ENCODE measurements at places on chromosomes 16 and 17.
A peak's percentile ranks its signal among the peaks of the same experiment; 100 is the strongest.

GRCh38 chr16:87580855-87581261 is 21.4 kb upstream of the JPH3 start:
- DNase-seq = no peak

DNA sequence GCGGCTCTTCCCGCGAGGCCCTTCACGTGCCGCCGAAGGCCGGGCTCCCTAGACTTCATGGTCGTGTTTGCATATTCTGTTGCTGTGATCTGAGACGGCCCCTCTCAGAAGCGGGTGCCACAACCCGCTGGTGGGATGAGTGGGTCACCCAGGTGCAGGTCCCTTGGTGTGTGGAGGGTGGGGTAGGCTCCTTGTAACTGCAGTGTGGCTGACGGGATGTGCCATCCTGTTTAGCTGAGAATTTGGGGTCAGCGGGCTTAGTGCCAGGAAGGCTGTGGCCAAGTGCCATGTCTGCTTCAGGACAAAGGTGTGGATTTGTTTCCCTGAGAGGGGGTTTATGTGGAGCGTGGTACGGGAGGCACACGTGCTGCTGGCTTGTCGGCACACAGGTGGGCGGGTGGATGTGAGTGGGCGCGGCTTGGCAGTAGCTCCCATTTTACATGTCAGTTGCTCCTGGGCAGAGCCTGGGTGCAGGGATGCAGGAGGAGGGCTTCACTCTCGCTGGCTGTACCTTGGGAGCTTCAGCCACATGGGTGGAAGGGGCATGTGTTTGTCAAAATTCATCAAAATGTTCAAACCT is 9.2 kb upstream of the WFIKKN1 start:
- DNase-seq = no peak

GRCh38 chr16:50751528-50751927 is 9.6 kb downstream of the CYLD start:
- DNase-seq = no peak

DNA sequence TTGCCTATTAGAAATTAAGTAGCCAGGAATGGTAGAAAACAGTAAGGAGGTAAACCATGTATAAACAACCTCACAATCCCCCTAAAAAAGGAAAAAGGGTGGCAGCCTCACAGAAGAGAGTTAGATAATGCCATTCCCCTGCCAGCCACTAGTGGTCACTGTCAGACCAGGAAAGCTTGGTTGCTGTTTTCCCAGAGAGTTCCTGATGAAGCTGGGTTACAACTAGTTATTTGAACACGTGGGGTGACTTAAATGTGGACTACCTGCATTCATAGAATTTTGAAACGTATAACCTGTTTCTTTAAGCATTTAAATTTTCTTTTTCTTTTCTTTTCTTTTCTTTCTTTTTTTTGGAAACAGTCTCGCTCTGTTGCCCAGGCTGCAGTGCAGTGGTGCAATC is 5.8 kb downstream of the GPRC5C start:
- DNase-seq = no peak

- DNase-seq = peak; percentile 43
Measured at GRCh38 chr17:78839762-78840529, 668 bp downstream of the USP36 start.

- DNase-seq = peak; percentile 64
Measured at GRCh38 chr17:80260791-80261158, at the start of gene RNF213. TSS of gene RNF213 (plus strand) at chr17:80260852. CDS start at chr17:80263682, 2,830 bp downstream.

DNA sequence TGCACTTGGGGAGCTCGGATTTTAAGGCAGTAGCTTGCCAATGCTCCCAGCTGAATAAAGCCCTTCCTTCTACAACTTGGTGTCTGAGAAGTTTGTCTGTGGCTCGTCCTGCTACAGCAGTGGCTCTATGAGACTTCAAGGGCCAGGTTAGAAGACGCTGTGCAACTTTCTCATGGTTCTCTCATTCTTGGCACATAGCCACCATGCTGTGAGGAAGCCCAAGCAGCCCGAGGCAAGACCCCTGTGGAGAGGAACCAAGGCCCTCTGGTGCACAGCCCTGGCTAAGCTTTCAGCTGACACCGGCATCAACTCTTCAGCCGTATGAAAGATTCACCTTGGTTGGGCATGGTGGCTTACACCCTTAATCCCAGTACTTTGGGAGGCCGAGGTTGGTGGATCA is 116.9 kb upstream of the EEF2KMT start:
- DNase-seq = no peak

DNA sequence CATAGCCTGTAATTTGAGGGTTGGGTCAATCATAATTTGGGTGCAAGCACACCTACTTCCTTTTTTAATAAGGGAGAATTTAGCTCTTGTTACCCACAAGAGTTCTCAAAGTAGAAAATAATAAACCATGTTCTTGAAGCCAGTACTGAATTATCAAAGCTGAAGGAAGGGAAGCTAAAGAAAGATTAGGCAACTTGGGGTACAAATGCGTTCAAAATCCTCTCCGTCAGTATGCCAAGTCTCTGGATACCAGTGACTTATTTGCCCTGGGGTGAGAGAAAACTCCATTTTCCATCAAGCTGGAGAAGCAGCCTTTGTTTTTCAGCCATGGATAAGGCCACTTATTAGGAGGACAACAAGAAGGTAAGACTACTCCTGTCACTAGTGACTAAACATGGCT is 23.5 kb upstream of the DHRS13 start:
- no peak for DNase-seq

DNA sequence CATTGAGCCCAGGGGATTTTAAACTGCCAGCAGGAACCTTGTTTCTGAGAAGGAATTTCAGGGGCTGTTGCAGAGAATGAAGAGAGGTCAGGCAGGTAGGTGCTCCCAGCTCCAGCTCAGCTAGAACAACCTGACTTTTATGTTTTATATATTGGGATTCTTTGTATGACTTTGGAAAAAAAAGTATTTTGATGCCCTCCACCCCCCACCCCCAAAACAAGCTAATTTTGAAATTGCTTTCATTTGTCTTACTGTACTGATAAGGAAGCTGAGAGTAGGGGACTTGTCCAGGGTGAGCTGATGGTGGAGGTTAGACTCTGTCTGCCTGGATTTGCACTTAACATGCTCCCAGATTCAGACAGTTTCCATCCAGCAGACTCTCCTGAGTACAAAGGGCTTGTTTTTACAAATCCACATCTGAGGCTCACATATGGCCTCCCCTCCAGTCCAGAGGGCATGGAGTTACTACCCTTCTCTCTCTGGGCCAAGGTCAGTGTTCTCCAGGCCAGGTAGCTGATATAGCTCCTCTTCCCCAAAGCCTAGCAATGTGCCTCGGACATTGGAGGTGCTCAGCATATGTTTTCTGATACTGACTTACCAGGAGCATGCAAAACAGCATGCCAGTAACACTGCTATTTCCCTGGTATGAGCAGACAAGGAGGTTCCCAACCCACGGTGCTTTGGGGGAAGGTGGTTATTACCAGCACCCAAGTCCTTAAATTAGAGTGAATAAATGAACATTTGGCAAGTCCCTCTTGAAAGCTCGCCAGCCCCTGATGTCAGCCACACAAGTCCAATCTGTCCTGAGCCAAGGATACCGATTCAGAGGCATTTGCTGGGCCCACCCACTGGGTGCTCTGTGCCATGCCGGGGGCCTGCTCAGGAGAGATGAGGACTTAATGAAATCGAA is 11.3 kb downstream of the STX1B start:
- no peak for DNase-seq

GRCh38 chr17:10756185-10756584 is 26.4 kb upstream of the TMEM220 start:
- no peak for DNase-seq
